ENCODE measurements at places on chromosomes 1 and 21.
A peak's percentile ranks its signal among the peaks of the same experiment; 100 is the strongest.

GRCh38 chr1:24964811-24965570 is 34.9 kb upstream of the RUNX3 start:
- DNase-seq = peak; percentile 67

GRCh38 chr1:185033686-185034085 is 11.7 kb upstream of the RNF2 start:
- no peak for DNase-seq

DNA sequence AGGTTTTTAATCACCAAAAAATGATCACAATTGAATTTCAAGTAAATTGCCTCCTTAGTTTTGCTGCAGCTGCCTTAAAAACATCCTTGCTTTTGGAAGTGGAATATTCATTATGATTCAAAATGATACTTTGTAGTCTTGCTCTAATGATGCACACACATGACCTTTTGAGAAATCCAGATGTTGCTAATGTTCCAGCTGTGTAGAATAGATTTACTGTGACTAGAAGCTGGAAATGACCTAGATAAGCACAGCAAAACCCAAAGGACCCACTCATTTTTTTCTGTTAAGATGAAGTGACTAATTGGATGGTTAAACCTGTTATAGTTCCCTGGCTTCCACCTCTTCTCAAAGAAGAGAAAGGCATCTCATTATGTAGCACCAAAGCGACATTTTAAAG is 64.6 kb upstream of the RALGPS2 start:
- DNase-seq = no peak

GRCh38 chr1:5456090-5456811 is 536.0 kb downstream of the NPHP4 start:
- DNase-seq = no peak

DNA sequence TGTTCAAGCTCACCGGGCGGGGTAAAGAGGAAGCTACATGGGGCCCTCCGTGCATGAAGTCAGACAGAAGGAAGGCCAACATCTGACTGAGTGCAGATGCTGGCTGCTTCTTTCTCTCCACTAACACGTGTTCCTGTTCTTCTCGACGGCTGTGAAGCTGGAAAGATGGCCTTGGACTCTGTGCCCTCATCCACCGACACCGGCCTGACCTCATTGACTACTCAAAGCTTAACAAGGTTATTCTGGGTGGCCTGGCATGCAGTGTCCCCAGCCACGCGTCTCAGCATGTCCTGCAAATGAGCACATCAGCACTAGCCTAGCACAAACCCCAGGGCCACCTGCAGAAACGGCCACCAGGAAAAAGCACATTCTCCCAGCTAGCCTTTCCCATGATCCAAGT is 41.2 kb downstream of the ACTN2 start:
- DNase-seq = no peak

DNA sequence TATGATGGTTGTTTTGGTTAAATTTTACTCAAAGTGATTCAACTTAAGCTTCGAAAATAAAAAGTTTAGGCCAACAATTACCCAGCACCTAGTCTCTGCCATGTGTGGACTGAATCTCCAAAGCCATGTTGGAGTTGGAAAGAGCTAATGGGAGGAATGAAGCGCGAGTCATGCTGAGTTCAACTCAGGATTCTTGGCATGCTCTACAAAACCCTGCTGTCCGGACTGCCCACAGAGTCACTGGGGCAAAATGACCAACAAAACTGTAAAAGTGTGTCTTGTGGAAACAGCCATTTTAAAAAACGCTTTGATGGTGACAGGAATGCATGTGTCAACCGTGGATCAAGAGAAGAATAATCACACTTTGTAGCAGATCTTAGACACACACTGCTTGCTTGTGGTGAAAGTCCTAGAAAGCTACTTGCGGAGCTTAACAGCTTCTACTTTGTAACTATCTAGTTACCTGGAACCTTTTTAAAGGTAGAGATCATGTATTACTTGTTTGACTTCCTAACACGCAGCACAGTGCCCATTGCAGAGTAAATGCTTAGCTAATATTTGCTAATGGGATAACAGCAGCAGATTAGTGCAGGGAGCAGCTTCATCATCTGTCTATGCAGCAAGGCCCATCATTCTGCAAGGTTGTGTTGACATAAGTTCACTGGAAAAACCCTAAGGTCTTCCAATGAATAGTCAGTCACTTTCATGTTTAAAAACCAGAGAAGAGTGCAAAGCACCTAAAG is 7.0 kb upstream of the GBP6 start:
- DNase-seq = no peak

All from activated naive CD4-positive, alpha-beta T cell (primary cell).